ENCODE measurements at places on chromosomes 11 and 22.

- DNase-seq, result no peak
Observed at GRCh38 chr22:31496735-31497146, 405 bp downstream of the SFI1 start.

- no peak for DNase-seq
Observed at GRCh38 chr11:32304521-32304920, 130.8 kb downstream of the WT1 start.

DNA sequence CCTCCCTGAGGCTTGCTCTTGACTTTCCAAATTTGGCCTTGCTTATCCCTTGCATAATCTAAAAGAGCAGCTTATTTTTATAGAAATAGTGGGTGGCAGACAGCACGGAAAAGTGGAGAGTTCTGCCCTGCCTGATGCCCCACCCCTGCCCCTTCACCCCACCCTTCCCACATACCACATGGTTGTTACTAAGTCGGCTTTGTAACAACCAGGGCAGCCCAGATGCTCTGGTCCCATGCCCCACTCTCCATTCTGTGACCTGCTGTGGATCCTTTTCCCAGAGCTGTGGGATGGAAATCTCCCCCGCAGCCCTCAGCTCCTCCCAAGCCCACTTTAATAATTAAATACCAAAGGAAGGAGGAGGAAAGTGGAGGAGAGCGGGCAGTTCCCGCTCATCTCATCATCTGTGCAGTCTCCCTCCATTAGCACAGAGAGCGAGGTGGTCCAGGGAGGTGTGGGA, 10.9 kb downstream of the MRGPRF start:
- no peak for DNase-seq

GRCh38 chr11:75022296-75022695, 33.6 kb downstream of the NEU3 start:
- no peak for DNase-seq

DNA sequence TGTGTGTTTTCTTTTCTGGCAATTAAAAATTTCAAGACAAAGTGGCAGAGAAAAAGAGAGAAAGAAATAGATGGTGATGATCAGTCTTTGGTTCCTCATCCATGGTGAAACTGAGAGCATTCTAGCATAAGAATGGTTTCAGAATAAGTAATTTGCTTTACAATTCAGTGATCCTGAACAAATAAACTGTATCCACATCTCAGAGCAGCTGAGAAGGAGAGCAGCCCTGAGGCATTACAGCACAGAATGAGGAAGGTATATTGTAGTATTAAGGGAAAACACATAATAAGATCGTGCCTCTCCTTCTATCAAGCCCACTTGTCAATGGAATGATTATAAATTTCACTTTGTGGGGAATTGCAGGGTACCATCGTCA, 17.4 kb downstream of the LUZP2 start:
- DNase-seq, result no peak

- DNase-seq, result no peak
Observed at GRCh38 chr11:124474779-124475178, 29.3 kb upstream of the OR8B8 start.

DNA sequence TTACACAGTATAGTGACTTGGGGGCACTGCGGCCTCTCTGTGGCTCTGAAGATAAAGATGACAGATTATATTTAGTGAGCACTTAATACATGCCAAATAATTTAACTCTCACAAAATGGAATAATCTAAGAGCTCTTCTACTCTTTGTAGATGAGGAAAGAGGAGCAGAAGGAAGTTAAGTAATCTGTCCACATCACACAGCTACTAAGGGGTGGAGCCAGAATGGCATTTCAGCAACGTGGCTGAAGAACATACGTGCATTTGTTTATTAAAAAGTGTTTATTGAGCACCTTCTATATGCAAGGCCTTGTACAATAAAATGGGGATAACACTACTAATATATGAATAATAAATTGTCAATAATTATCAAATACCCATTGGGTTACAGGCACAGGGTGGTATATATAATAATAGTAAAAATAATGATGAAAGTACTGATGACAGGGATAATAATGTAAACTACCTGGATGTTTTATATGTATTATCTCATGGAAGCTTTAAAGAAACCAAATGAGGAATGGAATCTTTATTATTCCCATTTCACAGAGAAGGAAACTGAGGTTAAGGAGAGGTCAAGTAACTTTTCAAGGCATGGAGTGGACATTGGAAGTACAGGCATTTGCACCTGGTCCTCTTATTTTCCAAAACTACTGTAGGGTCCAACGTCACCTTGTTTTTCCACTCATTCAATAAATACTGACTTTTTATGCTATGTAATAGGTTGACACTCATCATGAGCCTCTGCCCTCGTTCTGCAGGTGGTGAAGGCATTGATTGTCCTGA, 38.0 kb upstream of the IL17RA start:
- DNase-seq, result no peak

DNA sequence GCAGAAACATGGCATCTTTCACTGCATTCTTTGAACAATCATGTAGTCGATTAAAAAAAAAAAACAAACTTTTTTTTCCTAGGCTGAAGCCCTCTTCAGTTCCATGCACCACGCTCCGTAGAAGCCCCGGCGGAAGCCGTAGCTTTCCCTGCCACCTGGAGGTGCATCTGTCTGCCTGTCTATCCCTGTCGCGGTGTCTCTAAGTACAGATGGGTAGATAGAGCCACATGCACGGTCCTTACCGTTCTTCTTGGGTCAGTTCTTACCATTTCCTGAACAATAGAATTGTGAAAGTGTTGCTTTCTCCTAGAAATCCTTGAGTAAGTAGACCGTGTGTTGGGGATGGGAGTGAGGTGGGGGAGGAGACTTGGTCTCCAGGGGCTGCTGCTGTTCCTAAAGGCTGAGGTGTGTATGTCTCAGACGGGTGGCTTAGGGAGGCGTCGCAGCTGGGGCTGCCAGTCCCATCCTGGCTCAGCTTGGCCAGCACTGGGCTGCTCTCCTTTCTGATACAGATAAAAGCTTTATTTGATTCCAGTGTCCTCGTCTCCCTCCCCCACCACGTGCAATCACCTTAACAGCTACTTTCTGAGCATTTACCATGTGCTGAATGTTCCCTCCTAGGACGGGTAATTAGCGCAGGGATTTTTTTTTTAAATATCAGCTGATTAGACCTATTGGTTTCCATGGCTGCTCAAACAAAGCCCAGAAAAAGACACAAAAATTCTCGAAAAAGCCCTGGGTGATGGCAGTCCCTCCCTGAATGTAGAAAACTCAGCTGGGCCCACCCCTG, 46.8 kb downstream of the MACROD1 start:
- DNase-seq, result no peak
